ENCODE measurements at places on chromosomes 12 and 14. TPM values are rescaled to one million over a fixed set of nuclear protein-coding genes. Genes with fewer than 3 reads are reported as not detected.

Gene CD163
- total RNA-seq = not detected

Gene SYNDIG1L
- total RNA-seq = not detected

DNA sequence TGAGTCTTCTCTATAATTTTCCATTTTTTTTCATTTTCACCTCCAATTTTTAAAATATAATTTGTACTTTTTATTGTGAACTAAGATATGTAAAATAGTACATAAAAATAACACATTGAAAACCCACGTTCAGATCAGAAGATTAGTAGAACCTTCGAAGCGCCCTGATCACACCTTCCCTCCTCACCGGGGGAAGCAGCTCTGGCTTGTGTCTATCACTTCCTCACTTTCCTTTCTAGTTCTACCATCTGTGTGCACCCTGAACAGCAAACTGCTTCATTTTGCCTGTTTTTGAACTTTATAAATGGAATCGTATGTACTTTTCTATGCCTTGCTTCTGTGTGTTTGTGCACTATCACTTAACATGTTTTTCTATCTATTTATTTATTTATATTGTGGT is 11.8 kb upstream of the CD27 start:
- no peak for DNase-seq

DNA sequence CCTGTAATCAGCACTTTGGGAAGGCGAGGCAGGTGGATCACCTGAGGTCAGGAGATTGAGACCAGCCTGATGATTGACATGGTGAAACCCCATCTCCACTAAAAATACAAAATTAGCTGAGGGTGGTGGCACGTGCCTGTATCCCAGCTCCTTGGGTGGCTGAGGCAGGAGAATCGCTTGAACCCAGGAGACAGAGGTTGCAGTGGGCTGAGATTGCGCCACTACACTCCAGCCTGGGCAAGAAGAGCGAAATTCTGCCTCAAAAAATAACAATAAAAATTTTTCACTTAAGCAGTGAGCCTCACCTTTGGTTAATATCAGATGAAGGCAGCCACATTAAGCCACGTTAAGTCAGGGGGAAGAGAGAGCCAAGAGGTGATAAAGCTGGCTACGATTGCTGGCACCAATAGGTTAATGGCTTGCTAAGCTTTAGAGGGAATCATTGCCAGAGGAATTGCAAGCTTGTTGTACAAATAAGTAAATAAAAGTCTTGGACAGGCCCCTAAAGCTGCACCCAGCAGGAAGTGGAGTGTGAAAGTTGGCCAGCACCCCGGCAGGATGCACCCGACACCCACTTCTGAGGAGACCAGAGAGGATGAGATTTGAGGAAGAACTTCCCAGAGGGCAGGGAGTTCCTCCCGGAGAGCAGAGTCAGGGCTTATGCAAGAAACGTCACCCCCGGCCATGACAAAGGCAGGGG is 41.3 kb upstream of the TESC start:
- no peak for DNase-seq

GRCh38 chr14:85501751-85502150 is 28.2 kb upstream of the FLRT2 start:
- DNase-seq = no peak

GRCh38 chr12:63869656-63870055 is 25.2 kb downstream of the SRGAP1 start:
- peak; percentile 38 for DNase-seq

DNA sequence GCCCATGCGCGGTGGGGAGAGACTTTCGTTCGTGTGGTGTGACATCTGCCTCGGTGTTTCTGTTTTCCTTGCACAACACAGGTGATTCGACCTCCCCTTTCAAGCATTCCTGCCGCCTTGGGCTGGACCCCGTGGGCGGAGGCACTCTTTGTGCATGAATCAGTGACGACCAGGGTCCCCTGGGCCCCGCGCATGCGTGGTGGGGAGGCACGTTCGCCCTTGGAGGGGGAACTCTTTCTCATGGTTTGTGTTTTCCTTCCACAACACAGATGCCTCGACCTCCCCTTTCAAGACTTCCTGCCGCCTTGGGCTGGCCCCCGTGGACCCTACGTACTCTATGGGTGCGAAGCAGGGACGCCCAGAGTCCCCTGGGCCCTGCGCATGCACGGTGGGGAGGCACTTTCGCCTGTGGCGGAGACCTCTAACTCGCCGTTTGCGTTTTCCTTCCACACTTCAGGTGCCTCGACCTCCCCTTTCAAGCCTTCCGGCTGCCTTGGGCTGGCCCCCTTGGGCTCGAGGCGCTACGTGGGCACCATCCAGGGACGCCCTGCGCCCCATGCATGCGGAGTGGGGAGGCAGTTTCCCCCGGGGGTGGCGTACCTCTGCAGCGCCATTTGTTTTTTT is 340.9 kb downstream of the ALG10 start:
- DNase-seq = no peak

DNA sequence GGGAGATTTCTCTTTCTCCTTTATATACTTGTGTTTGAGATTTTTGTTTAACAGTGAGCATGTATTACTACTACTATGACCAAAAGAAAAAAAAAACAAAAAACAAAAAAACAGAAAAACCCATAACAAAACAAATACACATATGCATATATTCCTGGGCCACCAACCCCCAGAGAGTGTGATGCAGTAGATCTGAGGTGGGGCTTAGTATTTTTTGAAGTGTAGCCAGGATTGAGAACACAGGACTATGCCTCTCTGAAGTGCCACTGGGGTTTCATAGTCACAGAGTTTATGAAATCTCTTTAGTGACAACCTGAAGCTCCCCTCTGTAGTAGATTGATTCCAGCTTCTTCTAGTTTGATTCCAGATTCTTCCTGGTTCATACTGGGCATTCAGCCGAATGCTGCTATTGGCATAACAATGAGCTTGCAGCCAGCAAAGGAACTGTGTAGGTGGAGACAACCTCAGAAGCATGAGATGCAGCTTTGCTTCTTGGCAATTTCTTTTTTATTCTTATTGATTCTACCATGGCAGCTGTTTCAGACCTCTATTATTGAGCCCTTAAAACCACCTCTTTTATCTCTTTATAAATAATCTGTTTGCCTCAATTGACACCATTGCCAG is 15.5 kb upstream of the ANO4 start:
- DNase-seq = no peak
